Activated CD4-positive, alpha-beta T cell treated with anti-CD3 and anti-CD28 coated beads, Interleukin-2, amount 10 ng/mL, durations not matched to agents 7 days and 5 days (primary cell): ENCODE measurements at places on chromosomes 11 and 22. TPM values are rescaled to one million over a fixed set of nuclear protein-coding genes. Genes with fewer than 3 reads are reported as not detected.

- no peak overlapping the region for H3K27ac ChIP-seq
- H3K27me3 ChIP-seq: no peaks in the 10 kb centered on the region
- no peaks in the 10 kb centered on the region for H3K4me1 ChIP-seq
- DNase-seq: no peak
- no peaks in the 10 kb centered on the region for H3K36me3 ChIP-seq
- no peak overlapping the region for H3K4me3 ChIP-seq
Observed at GRCh38 chr22:27164781-27165503, 507.6 kb downstream of the MIAT start.

GRCh38 chr11:134654161-134654915 lies 242.3 kb upstream of the B3GAT1 start:
- peaks cover 29% of the 10 kb centered on the region for H3K27me3 ChIP-seq
- no peaks in the 10 kb centered on the region for H3K36me3 ChIP-seq
- no peak overlapping the region for H3K4me3 ChIP-seq
- DNase-seq: peak; percentile 35

GRCh38 chr11:2142300-2142759 lies 3.1 kb upstream of the IGF2 start:
- no peaks in the 10 kb centered on the region for H3K36me3 ChIP-seq
- H3K27ac ChIP-seq: no peak overlapping the region
- peaks cover 70% of the 10 kb centered on the region for H3K27me3 ChIP-seq
- no peak overlapping the region for H3K4me3 ChIP-seq

The NEAT1 gene
- 610 TPM for total RNA-seq

GRCh38 chr11:115450519-115450918 lies 53.7 kb downstream of the CADM1 start:
- H3K27ac ChIP-seq: no peak overlapping the region
- no peak for DNase-seq
- no peaks in the 10 kb centered on the region for H3K36me3 ChIP-seq
- H3K27me3 ChIP-seq: no peaks in the 10 kb centered on the region
- H3K4me3 ChIP-seq: no peak overlapping the region
- no peaks in the 10 kb centered on the region for H3K4me1 ChIP-seq

DNA sequence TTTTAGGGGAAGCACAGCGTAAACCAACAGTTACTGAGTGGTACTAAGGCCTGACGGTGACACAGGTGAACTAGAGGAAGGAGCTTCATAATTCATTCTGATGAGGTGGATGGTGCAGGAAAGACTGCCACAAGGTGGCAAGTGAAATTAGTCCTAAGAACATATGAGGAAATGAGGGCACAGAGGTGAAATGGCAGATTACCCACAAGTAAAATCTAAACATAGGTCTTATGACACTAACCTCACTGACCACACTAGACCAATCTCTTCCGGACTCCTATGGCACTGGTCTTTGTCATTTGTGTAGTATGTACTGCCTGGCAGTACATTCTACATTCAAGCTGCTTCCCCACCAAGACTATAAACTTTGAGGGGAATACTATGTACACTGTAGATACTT lies 20.2 kb downstream of the GAB2 start:
- no peak overlapping the region for H3K27ac ChIP-seq
- peaks cover 9% of the 10 kb centered on the region for H3K36me3 ChIP-seq
- peak; percentile 26 for DNase-seq
- H3K4me1 ChIP-seq: peaks cover 31% of the 10 kb centered on the region
- no peak overlapping the region for H3K4me3 ChIP-seq

DNA sequence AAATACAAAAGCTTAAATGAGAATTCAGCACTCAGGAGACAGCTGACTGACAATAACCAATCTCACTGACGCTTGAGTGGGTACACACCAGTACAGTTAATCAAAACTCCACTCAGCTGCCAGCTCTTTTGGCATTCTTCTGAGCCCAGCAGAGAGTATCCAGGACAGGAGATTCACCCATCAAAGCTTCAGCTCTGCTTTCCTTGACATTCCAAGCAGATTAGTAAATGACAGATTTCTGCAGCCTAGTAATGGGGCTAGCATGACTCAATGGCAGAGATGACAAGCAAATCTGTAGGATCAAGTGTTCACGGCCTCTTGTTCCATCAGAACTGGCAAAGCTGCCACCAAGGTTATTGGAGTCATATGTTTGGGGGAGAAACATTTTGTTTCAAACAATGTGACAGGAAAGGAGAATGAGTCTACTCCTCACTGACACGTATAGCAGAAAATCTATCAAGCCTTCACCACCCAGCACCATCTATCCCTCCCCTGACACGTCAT lies 420.0 kb downstream of the DYNC2H1 start:
- H3K27me3 ChIP-seq: no peaks in the 10 kb centered on the region
- H3K27ac ChIP-seq: no peak overlapping the region
- no peak overlapping the region for H3K4me3 ChIP-seq
- H3K4me1 ChIP-seq: no peaks in the 10 kb centered on the region

DNA sequence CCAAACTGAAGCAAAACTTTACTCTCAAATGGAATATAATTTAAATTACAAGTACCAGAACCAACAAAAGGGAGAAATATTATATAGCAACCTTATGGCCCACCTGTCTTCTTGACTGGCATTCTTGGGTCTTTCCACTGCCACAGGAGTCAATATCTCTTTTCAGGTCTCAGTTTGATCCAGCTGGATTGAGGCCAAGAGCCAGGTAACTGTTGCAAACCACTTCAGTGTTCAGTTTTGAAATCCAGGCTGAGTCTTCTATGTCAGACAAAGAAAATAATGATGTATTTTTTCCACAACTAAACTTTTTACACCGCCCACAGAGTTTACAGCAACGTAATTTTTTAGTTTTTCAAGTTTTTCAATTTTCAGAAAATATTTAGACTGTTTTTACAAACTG lies 648 bp downstream of the DLG2 start:
- peaks cover 10% of the 10 kb centered on the region for H3K36me3 ChIP-seq
- peaks cover 10% of the 10 kb centered on the region for H3K27me3 ChIP-seq
- no peak for DNase-seq
- H3K4me3 ChIP-seq: peak overlapping the region; percentile 99

DNA sequence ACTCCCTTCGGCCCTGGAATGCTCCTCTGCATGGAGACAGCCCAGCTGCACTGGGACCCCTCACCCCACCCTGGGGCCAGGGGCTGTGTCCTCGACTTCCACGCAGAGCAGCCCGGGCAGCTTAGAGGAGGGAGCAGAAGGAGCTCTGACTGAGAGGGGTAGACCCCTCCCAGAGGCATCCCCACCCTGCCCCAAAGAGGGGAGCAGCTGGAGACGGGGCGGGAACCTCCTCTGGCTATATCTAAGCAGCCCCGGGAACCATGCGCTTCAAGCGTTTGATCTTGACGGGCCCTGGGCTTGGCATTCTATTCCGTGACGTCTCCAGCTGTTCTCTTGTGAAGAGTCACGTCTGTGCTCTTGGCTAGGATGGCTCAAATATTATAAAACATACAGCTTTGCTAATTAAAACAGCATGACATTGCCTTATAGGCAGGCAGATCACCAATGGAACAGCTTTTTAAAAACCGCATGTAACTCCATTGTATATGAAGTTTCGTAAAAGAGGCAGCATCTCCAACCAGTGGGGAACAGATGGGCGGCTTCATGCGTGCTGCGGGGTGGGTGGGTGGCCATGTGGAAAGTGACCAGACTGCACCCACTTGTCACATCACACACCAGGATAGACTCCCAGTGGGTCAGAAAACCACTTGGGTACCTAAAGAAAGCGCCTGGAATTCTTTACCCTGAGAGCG lies 7.7 kb downstream of the KCNQ1 start:
- H3K4me1 ChIP-seq: peaks cover 11% of the 10 kb centered on the region
- H3K36me3 ChIP-seq: peaks cover 4% of the 10 kb centered on the region
- no peak for DNase-seq
- H3K4me3 ChIP-seq: no peak overlapping the region
- no peaks in the 10 kb centered on the region for H3K27me3 ChIP-seq

DNA sequence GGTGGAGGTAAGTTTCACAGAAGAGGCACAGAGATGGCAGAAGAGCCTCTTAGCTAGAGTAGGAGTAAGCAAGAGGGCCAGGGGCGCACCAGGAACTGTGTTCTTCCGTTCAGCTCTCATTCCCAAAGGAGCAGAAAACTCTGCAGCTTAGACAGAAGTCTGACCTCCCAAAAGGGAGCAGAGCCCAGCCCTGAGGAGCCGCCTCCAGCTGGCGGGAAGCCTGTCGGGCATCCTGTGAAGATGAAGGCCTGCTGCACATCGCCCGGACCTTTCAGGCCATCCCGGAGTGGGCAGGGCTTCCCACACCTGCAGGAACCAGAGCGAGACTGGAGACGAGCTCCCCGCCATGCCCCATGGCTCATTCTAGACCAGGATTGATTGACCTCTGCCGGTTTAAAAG lies 1102.8 kb downstream of the BRD1 start:
- H3K36me3 ChIP-seq: no peaks in the 10 kb centered on the region
- DNase-seq: no peak
- no peak overlapping the region for H3K4me3 ChIP-seq
- H3K27ac ChIP-seq: no peak overlapping the region
- H3K4me1 ChIP-seq: no peaks in the 10 kb centered on the region
- peaks cover 3% of the 10 kb centered on the region for H3K27me3 ChIP-seq

- H3K27ac ChIP-seq: no peak overlapping the region
- H3K4me1 ChIP-seq: peaks cover 5% of the 10 kb centered on the region
- H3K36me3 ChIP-seq: no peaks in the 10 kb centered on the region
- peaks cover 35% of the 10 kb centered on the region for H3K27me3 ChIP-seq
- no peak overlapping the region for H3K4me3 ChIP-seq
Observed at GRCh38 chr11:86818462-86819192, 18.3 kb downstream of the PRSS23 start.

GRCh38 chr22:24893341-24894070 lies 53.0 kb downstream of the LHFPL7 start:
- no peak overlapping the region for H3K4me3 ChIP-seq
- no peaks in the 10 kb centered on the region for H3K27me3 ChIP-seq
- H3K4me1 ChIP-seq: no peaks in the 10 kb centered on the region
- no peak for DNase-seq
- H3K36me3 ChIP-seq: no peaks in the 10 kb centered on the region

The PANX3 gene
- not detected for total RNA-seq

DNA sequence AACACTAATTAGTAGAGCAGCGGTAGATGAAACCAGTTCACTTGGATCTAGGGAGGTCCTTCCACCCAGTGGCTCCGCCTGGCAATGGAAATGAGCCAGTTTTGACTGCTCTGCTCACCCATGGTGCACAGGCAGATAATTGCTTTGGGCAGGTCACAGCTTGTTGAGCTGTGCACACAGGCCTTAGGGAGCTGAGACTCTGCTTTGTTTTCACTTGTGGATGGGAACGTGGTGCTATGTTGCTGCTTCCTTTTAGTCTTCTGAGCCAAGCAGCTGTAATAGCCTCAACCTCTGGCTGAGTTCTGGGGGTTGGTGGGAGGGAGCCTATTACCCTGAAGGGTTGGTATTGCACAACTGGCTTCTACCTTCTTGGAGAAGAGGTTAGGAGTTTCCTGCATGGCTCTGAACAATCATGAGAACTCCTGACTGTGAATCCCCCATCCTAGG lies 262.3 kb upstream of the MTNR1B start:
- H3K4me3 ChIP-seq: no peak overlapping the region
- no peak for DNase-seq
- H3K4me1 ChIP-seq: no peaks in the 10 kb centered on the region
- H3K36me3 ChIP-seq: no peaks in the 10 kb centered on the region
- H3K27ac ChIP-seq: no peak overlapping the region
